ENCODE measurements at places on chromosomes 1 and 21. TPM values are rescaled to one million over a fixed set of nuclear protein-coding genes. Genes with fewer than 3 reads are reported as not detected.

The TFF3 gene
- total RNA-seq: not detected

The TNNT2 gene
- total RNA-seq: 0.17 TPM

The SH2D2A gene
- 2.9 TPM for total RNA-seq

The HMCN1 gene
- total RNA-seq: 0.04 TPM

The RNF187 gene
- total RNA-seq: 83.4 TPM

The KCNJ6 gene
- 4.9 TPM for total RNA-seq

The CFAP298 gene
- 28.1 TPM for total RNA-seq

The AMY2B gene
- 0.41 TPM for total RNA-seq

The NBPF10 gene
- total RNA-seq: 0.92 TPM

The KANK4 gene
- total RNA-seq: 0.28 TPM

The LAD1 gene
- 1.0 TPM for total RNA-seq

The LRRC71 gene
- 0.15 TPM for total RNA-seq

The LRRN2 gene
- 13.3 TPM for total RNA-seq

The LCE6A gene
- total RNA-seq: not detected

The SPRR2F gene
- total RNA-seq: not detected

The OR2L2 gene
- total RNA-seq: not detected

The HTR1D gene
- 11.4 TPM for total RNA-seq

The HMGB4 gene
- not detected for total RNA-seq

The ADCY10 gene
- not detected for total RNA-seq

The LIN28A gene
- total RNA-seq: not detected

The HES5 gene
- total RNA-seq: not detected

The NUDT4B gene
- total RNA-seq: 1.2 TPM

The CD5L gene
- not detected for total RNA-seq

The CFHR4 gene
- total RNA-seq: not detected

The DENND2C gene
- total RNA-seq: 0.40 TPM

The HPCAL4 gene
- total RNA-seq: 0.22 TPM

The XCL1 gene
- total RNA-seq: not detected

The SHC1 gene
- 254 TPM for total RNA-seq

The LRRIQ3 gene
- total RNA-seq: 0.87 TPM

The TTC22 gene
- total RNA-seq: not detected

The HRNR gene
- total RNA-seq: 0.01 TPM

The IL22RA1 gene
- 9.7 TPM for total RNA-seq

The ADORA1 gene
- total RNA-seq: 0.56 TPM

Data from A549 treated with AZD2906 at 1 μM for 4 hours (cell line).